ENCODE measurements at places on chromosomes 16 and 17.

GRCh38 chr16:85554889-85555718 lies 58.0 kb upstream of the GSE1 start:
- DNase-seq = no peak

GRCh38 chr16:84331998-84332780 lies 36.1 kb upstream of the ATP2C2 start:
- no peak for DNase-seq

- DNase-seq = no peak
Observed at GRCh38 chr17:50710025-50710424, 2.3 kb upstream of the ANKRD40 start.

DNA sequence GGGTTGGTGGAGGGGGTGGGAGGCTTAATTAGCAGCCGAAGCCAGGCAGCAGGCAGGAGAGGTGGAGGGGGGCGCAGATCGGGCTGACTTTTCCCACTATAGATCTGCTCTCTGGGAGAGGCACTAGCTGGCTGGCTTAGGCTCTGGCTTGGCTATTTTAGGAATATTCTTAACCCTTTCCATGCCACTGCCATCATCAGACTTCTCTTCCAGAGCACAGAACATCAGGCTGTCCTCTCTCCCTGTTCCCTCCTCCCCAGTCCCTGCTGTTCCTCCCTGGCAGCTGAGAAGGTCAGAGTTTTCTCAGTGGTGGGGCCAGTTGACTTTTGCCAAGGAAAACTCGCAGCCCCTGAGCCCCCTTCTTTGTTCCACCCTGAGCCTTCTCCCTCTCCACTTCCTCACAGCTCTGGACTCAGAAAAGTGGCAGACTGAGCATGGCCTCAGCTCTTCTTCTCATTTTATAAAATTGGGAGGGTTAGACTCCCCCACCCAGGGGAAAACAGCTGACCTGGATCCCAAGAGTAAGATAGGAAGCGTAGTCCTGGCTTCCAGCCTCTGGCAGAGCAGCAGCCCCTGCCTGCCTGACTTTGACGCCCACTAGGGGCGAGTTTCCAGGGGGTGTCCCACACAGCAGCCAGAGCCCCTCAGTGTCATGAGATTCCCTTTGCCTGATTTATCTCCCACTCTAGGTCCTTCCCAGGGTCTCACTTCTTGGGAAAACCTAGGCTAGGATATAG lies 9.9 kb upstream of the C1QL1 start:
- no peak for DNase-seq

DNA sequence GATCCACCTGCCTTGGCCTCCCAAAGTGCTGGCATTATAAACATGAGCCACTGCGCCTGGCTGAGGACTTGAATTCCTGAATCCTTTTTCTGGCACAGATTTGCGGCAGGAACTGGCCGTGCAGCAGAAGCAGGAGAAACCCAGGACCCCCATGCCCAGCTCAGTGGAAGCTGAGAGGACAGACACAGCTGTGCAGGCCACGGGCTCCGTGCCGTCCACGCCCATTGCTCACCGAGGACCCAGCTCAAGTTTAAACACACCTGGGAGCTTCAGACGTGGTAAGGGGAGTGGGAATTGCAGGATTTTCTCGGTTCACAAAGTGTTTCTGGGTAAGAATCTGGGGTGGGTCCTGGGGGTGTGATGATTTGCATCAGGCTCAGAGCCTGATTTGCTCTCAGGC lies 41.0 kb downstream of the NDE1 start:
- no peak for DNase-seq

GRCh38 chr17:78515480-78515879 lies 61.7 kb downstream of the DNAH17 start:
- DNase-seq = no peak

DNA sequence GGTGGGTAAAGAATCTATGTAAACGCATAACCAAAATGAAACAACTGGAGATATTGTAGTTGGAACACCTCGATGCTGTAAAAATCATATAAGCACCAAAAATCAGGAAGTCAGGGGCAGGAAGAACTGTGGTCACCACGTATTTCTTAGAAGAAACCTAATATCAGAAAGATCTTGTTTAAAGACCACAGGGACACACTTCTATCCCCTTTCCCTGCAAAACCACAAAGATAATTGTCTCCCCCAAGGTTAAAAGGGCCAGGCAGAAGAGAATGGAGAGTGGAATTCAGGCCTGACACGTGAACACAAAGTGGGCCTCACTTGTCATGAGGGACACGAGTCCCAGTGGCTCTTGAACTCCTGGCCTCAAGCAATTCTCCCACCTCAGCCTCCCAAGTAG lies 68.1 kb downstream of the GSG1L start:
- no peak for DNase-seq

DNA sequence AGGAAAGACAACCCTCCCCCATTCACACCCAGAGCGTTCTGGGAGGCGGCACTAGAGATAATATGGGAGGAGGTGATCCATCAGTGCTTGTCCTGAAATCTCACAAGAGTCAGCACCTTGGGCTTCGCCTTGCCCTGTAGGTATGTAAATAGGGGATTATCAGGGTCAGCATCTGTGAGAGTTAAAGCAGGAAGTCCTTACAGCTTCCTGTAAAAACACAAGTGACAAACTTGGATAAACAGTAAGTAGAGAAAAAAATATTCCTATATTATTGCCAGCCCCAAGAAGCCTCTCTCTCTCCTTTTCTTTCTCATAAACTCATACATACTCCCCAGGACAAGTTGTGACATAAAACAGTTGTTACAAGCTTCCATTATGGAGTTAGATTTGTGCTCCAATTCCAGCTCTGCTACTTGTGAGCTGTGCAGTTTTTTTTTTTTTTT lies 187.7 kb downstream of the MAF start:
- no peak for DNase-seq

- no peak for DNase-seq
Observed at GRCh38 chr17:81126281-81127132, 38.8 kb upstream of the PVALEF start.

GRCh38 chr17:38897176-38897575 lies 27.3 kb downstream of the LASP1 start:
- DNase-seq = no peak

GRCh38 chr16:6484935-6485334 lies 847.7 kb upstream of the RBFOX1 start:
- no peak for DNase-seq

DNA sequence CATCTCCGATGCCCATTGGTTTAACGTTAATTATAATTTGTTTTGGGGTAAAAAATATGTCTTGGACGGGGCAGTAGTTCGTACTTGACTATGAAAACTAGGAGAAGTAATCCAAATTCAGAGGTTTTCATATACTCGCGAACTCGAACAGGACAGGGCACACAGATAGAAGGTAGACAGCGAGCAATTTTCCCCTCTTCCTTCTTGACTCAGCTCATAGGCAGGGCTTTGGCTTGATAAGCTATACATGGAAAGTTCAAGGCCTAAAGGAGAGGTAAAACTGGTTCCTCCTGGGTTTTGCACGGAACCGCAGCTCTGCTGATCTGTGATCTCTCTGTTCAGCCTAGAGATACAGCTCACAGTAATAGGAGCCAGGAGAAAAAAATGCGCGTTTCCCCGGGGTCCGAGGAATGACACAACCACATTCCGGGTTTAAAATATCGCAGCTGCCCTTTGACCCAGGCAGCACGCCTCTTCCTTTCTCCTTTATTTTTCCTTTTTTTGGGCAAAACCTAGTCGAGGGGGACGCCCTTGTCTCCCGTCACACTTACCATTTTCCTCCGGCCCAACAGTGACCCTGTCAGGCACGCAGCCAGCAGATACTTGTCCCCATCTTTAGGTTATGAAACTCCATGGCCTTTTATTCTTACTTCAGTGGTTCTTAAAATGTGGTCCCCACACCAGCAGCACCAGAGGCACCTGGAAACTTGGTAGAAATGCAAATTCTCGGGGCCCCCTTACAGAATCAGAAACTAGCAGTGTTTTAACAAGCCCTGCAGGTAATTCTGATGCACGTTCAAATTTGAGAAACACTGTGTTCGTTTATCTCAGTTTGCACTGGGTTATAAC lies 1.7 kb upstream of the LASP1 start:
- DNase-seq = no peak

GRCh38 chr17:18321309-18321708 lies 6.2 kb downstream of the SMCR8 start:
- no peak for DNase-seq

- no peak for DNase-seq
Observed at GRCh38 chr17:32285306-32285705, 19.7 kb downstream of the RHBDL3 start.

DNA sequence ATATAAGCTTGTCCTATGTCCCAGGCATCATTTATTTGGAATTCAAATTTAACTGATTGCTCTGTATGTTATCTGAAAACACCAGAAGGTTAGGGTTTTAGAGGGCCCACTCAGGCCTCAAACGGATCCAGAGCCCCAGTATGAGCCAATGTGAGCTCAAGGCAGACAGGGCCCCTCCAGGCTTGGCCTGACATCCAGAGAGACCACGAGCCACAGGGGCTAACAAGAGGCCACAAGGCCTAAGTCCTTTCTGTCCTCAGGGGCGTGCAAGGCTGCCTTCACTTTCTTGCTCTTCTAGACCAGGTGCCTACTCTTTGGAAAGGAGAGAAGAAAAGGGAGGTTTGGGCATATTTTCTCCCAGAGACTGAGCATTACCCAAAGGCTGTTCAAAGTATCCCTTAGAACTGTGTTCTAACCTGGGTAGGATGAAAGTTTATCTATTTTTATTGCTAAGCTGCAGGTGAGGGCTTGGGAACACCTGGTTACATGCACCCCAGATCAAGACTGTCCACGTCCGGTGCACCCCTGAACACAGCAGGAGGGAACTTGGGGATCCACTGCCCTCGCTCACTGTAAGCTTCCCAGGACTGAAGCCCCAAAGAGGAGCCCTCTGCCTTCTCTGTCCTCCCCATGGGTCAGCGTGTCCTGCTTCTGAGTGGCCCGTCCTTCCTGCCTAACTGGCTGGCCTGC lies 1.5 kb upstream of the ENGASE start:
- DNase-seq = no peak

DNA sequence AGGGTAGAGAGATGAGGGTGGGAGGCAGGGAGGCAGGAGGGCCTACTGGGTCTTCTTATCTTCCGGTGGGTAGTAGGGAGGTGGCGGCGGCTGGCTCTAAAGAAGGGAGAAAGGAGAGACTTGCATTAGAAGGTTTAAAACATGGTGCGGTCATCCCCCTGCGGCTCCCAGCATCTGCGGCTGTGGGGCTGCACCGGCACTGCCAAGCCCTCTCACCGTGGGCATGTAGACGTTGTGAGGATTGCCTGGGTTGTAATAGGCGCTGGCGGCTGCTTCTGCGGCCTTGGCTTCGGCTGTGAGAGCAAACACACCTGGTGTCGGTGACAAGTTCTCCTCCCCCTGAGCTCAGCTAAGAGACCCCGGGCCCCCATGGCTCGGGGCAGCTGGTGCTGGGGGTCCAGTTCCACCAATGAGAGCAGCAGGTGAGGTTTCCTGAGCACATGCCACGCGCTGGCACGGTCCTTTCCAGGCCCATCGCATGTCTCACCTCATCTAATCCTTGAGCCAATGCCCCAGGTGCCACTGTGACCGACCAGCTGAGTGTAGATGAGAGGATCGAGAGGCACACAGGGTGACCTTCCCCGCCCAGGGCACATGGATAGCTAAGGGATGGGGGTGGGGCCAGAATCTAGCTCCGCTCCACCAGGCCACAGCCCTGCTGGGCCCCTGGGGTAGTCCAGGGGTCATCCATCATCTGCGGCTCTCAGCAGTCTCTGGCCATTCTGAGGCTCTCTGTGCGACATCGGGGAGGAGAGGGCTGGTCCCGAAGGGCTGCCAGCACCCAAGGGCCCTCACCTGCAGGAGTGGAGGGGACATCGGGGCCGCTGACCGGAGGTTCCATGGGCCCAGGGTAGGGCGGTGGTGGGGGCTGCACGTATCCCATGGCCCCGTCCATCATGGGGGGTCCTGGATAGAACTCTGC lies 2.7 kb upstream of the UNC13D start:
- no peak for DNase-seq

DNA sequence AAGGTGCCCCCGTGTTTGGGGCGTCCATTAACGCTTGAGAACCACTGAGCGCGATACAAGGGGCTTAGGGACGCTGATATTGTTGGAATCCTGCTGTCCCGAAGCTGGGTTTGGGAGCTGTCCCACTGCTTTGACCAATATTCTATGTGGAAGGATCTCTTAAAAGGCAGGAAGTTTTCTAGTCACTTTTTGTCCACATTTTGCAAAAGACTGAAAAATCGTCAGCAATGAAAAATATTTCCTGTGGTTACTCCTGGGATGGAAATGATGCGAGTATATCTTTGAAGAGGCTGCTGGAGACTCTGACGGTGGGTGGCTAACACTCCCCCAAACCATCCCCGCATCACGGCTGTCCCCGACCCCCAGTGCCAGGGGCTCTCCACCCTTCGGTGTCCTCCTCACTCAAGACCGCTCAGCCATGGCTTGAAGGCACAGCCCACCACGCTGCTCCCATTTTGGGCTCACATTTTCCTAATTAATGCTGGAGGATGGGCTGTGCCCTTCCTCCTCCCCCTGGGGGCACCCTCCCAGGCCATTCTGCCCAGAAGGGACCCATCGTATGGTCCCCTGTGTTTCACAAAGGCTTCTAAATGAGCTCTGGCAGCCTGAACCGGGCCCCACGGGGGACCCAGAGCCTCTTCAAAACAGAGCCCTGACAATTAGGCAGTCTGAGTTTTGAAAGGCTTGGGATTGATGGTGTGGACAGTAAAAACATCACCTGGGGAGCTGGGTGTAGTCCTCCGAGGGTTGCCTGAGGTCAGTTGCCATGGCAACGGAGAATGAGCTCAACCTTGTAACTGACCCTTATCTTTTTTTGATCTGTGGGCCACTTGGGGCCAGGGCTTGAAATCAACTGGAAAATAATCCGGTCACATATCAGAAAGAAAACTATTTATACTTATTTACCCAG lies 158.6 kb downstream of the C16orf78 start:
- DNase-seq = no peak

DNA sequence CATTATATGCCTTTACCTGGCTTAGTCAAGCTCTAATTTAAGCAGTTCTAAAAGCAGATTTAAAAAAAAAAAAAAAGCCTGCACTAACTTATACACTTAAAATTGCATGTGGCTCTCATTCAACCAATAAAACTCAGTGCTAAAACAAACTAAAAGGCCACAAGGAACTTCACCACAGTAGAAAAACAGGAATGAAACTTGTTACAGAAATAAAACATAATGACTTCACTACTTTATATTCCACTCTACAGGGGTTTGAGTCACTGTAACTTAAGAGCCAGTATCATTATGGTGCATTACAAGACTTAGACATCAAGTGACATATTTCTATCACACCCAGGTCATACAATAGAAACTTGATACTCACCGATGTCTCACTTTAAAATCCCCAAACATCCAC lies 11.1 kb downstream of the CA10 start:
- no peak for DNase-seq

GRCh38 chr16:87240211-87241136 lies 76.7 kb downstream of the C16orf95 start:
- no peak for DNase-seq

- DNase-seq = no peak
Observed at GRCh38 chr17:74260525-74260850, 13.5 kb upstream of the DNAI2 start.
